ENCODE measurements at places on chromosomes 2 and 18. TPM values are rescaled to one million over a fixed set of nuclear protein-coding genes. Genes with fewer than 3 reads are reported as not detected.

FLACC1 gene
- total RNA-seq, result 6.1 TPM

DTNA gene
- 101 TPM for total RNA-seq

RAB12 gene
- total RNA-seq, result 45.5 TPM

GALR1 gene
- 0.24 TPM for total RNA-seq

CNRIP1 gene
- total RNA-seq, result 40.7 TPM

SERPINB10 gene
- not detected for total RNA-seq

TFCP2L1 gene
- total RNA-seq, result 1.7 TPM

GPR35 gene
- total RNA-seq, result 3.9 TPM

YES1 gene
- 30.1 TPM for total RNA-seq

WDR12 gene
- total RNA-seq, result 19.7 TPM
